Gastrocnemius medialis (tissue), 4 donors: ENCODE measurements at places on chromosomes 16 and 17. TPM values are rescaled to one million over a fixed set of nuclear protein-coding genes. Genes with fewer than 3 reads are reported as not detected.

The IGSF6 gene
- 0.10 TPM for total RNA-seq

The CTRB2 gene
- total RNA-seq: 3.0 TPM

The CREBBP gene
- 56.7 TPM for total RNA-seq

The C17orf107 gene
- not detected for total RNA-seq

The SLC5A11 gene
- total RNA-seq: not detected

The HSD3B7 gene
- total RNA-seq: 5.7 TPM

The TMEM88 gene
- total RNA-seq: 24.7 TPM

The DNAI2 gene
- not detected for total RNA-seq

The EVPLL gene
- not detected for total RNA-seq

The LRRC75A gene
- 0.80 TPM for total RNA-seq

The CCR7 gene
- not detected for total RNA-seq

The GALR2 gene
- total RNA-seq: not detected

The BRIP1 gene
- 0.09 TPM for total RNA-seq

The UTS2R gene
- not detected for total RNA-seq

The SECTM1 gene
- 7.2 TPM for total RNA-seq

The IRX5 gene
- 4.1 TPM for total RNA-seq

The SEPTIN1 gene
- total RNA-seq: not detected

The ZNF286A gene
- total RNA-seq: 4.5 TPM

The GJD3 gene
- total RNA-seq: 1.2 TPM

GRCh38 chr16:72620853-72621252, 427.1 kb downstream of the ZFHX3 start:
- H3K36me3 ChIP-seq: no peaks in the 10 kb centered on the region
- no peaks in the 10 kb centered on the region for H3K4me1 ChIP-seq

- H3K4me3 ChIP-seq: no peak overlapping the region
- no peaks in the 10 kb centered on the region for H3K27me3 ChIP-seq
- no peaks in the 10 kb centered on the region for H3K36me3 ChIP-seq
- peak; percentile 10 for DNase-seq
- no peaks in the 10 kb centered on the region for H3K4me1 ChIP-seq
Measured at GRCh38 chr16:57530104-57530521, 6.3 kb downstream of the CCDC102A start.

- H3K4me1 ChIP-seq: peaks cover 34% of the 10 kb centered on the region
- H3K27ac ChIP-seq: peak overlapping the region; percentile 91
- peak overlapping the region; percentile 94 for H3K4me3 ChIP-seq
Measured at GRCh38 chr17:69326377-69327059, 415 bp downstream of the ABCA5 start.

- DNase-seq: no peak
- H3K27ac ChIP-seq: peak overlapping the region; percentile 48
- H3K36me3 ChIP-seq: no peaks in the 10 kb centered on the region
- H3K27me3 ChIP-seq: no peaks in the 10 kb centered on the region
- H3K4me3 ChIP-seq: no peak overlapping the region
Measured at GRCh38 chr17:1379930-1380313, 20.1 kb downstream of the YWHAE start.

DNA sequence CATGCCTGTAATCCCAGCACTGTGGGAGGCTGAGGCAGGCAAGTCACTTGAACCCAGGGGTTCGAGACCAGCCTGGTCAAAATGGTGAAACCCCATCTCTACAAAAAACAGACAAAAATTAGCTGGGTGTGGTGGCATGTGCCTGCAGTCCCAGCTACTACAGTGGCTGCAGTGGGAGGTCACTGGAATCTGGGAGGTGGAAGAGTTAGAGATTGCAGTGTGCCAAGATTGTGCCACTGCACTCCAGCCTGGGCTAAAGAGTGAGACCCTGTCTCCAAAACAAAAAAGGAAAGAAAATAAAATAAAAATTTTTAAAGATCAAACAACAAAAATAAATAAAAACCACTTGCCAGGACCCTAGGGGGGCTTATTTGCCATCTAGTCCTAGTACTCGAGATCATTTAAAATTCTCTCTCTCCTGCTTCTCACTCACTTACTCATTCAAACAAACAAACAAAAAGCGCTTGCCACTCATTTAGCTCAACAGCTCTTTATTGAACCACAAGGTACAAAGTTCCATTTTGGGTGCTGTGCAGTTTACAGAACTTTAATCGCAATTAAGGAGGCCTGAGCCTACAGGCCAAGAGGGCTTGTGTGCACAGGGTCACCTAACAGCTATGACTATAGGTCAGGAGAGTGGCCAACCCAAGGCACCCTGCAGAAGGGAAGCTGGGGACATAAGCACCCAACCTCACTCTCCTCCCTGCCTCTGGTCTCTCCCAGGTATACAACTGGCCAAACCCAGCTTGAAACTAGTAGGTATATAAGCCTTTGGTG, 4.4 kb downstream of the CHD9NB start:
- DNase-seq: no peak
- H3K4me3 ChIP-seq: no peak overlapping the region
- H3K27ac ChIP-seq: no peak overlapping the region
- H3K27me3 ChIP-seq: no peaks in the 10 kb centered on the region

GRCh38 chr16:57069053-57069452, 23.3 kb upstream of the CPNE2 start:
- no peaks in the 10 kb centered on the region for H3K4me1 ChIP-seq
- H3K36me3 ChIP-seq: no peaks in the 10 kb centered on the region
- H3K27ac ChIP-seq: no peak overlapping the region
- H3K27me3 ChIP-seq: no peaks in the 10 kb centered on the region

DNA sequence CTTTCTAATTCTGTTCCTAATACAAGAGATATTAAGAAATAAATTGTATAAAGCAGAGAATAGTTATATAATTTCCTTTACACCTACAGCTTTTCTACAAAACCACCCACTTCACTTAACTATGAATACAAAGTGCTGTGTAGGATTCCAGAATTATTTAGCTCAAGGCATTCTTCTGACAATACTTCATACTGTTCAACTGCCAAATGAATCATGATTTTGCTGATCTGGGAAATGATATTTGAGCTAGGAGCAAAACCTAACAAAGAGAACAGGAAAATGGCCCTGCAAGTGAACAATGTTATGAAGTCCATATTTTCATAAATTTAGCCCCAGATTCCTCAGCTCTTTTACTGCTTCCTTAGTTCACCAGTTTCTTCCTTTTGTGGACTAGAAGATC, 12.9 kb downstream of the BBS2 start:
- H3K27me3 ChIP-seq: no peaks in the 10 kb centered on the region
- H3K4me1 ChIP-seq: no peaks in the 10 kb centered on the region
- H3K27ac ChIP-seq: no peak overlapping the region
- no peak for DNase-seq

GRCh38 chr16:86862595-86863280, 284.4 kb downstream of the FOXL1 start:
- H3K27ac ChIP-seq: no peak overlapping the region
- H3K4me3 ChIP-seq: no peak overlapping the region
- H3K4me1 ChIP-seq: peaks cover 15% of the 10 kb centered on the region
- no peaks in the 10 kb centered on the region for H3K36me3 ChIP-seq

- peaks cover 25% of the 10 kb centered on the region for H3K36me3 ChIP-seq
- peak; percentile 49 for DNase-seq
- H3K27ac ChIP-seq: peak overlapping the region; percentile 86
- no peaks in the 10 kb centered on the region for H3K27me3 ChIP-seq
Measured at GRCh38 chr17:48841395-48841831, 10.6 kb downstream of the CALCOCO2 start.

- H3K36me3 ChIP-seq: no peaks in the 10 kb centered on the region
- H3K4me3 ChIP-seq: no peak overlapping the region
- H3K27me3 ChIP-seq: no peaks in the 10 kb centered on the region
- no peak for DNase-seq
- peaks cover 27% of the 10 kb centered on the region for H3K4me1 ChIP-seq
Measured at GRCh38 chr17:39212195-39212810, 12.2 kb downstream of the RPL19 start.

DNA sequence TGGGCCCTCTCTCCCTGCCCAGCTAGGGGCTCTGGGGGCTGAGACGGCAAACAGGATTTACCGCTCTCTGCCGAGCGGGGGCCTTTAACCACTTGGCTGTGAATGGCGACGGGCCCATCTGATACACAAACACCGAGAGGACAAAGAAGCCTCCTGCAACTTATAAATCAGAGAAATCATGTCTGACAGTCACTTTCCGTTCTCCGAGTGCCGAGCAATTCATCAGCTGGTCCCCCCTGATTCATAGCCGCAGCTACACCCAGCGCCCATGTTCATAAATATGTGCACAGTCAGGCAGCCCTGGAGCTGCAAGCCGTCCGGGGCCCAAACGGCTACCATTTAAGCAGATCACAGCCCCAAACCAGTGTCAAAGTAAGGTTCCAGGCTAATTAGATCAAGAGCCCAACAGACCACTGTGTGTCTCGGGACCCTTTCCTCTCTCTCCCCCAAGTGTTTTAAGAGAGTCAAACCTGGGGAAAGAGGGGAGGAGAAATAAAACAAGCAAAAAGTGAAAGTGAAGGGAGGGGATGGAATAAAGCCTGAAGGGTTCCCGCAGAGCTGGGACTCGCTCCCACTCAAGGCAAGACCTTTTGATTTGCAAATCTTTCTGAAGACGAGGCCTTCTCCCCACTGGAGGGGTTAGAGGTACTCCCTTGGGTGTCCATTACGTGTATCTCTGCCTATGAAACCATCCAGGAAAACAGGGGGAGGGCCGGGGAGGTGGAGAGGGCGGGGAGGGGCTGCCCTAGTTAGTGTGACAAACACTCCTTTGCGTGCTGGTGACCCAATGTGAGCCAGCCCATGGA, 154.7 kb downstream of the C16orf78 start:
- no peaks in the 10 kb centered on the region for H3K36me3 ChIP-seq
- H3K4me3 ChIP-seq: peak overlapping the region; percentile 28
- H3K27me3 ChIP-seq: no peaks in the 10 kb centered on the region
- H3K4me1 ChIP-seq: no peaks in the 10 kb centered on the region

DNA sequence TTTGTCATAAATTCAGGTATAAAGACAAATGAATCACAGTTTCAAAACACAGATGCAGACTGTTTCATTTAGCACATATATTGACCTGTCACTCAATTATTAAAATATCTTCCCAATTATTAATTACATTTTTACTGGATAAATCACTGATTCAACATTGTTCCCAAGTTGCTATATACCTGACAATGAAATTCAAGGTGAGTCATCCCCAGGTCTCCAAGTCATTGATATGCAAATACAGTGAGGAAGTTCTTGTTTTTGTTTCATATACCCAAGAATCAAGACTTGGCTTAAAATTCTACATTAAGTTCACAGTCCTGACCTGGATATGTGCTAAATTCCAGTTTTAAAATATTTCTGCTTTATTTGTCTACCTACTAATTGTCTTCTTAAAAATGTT, 599.3 kb upstream of the PSMD7 start:
- H3K36me3 ChIP-seq: no peaks in the 10 kb centered on the region
- H3K27me3 ChIP-seq: no peaks in the 10 kb centered on the region
- no peak overlapping the region for H3K27ac ChIP-seq

DNA sequence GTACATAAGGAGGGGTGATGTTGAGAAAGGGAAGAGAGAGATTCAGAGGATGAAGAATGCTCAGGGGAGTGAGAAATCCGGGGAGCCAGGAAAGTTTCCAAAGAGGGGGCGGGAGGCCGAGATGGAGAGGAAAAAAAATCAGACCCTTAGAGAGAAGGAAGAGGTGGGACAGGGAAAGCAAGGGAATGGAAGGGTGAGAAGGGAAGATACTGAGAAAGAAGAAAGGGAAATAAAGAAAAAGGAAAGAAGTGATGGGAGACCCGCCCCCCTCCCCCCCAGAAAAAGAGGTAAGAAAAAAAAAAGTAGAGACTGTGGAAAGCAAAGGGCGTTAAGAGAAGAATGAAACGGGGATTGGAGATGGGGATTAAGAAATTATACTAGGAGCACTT, 507 bp downstream of the DYNLRB2 start:
- peak overlapping the region; percentile 72 for H3K4me3 ChIP-seq
- H3K27me3 ChIP-seq: no peaks in the 10 kb centered on the region
- peak overlapping the region; percentile 45 for H3K27ac ChIP-seq

GRCh38 chr16:9845661-9846361, 336.4 kb downstream of the GRIN2A start:
- H3K27ac ChIP-seq: no peak overlapping the region
- no peak overlapping the region for H3K4me3 ChIP-seq
- no peaks in the 10 kb centered on the region for H3K27me3 ChIP-seq
- H3K4me1 ChIP-seq: no peaks in the 10 kb centered on the region

DNA sequence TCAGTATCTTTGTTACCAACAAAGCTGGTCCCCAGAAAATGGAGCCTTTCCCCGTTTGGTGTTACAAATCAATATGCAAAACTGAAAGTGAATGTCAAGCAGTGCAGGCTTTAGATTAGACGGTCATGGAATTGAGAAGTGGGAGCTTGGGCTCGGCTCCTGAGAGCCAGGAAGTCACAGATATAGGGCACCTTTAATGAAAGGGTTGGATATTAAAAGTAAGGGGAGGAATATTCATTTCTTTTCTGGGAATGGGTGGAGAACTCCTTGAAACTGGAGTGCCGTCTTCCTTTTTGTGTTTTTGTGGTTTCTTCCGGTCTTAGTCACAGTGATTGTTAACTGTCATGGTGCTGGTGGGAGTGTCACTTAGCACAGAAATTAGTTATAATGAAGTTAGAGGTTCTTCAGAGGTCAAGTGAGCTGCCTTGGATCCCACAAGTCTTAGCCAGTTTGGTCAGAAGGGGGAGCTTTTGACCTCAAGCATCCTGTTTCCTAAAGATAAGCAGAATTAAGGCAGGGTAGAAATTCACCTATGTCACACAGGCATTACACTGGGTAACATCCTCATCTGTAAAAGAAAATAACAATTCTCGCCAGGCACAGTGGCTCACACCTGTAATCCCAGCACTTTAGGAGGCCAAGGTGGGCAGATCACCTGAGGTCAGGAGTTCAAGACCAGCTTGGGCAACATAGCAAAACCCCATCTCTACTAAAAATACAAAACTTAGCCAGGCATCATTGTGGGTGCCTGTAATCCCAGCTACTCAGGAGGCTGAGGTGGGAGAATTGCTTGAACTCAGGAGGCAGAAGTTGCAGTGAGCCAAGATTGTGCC, 9.6 kb upstream of the EIF1 start:
- no peak for DNase-seq
- no peaks in the 10 kb centered on the region for H3K36me3 ChIP-seq
- H3K27ac ChIP-seq: peak overlapping the region; percentile 61
- peak overlapping the region; percentile 6 for H3K4me3 ChIP-seq

GRCh38 chr17:77209330-77209748, 68.6 kb downstream of the SEC14L1 start:
- peak overlapping the region; percentile 81 for H3K27ac ChIP-seq
- peaks cover 32% of the 10 kb centered on the region for H3K4me1 ChIP-seq
- no peak for DNase-seq
- H3K36me3 ChIP-seq: peaks cover 2% of the 10 kb centered on the region

DNA sequence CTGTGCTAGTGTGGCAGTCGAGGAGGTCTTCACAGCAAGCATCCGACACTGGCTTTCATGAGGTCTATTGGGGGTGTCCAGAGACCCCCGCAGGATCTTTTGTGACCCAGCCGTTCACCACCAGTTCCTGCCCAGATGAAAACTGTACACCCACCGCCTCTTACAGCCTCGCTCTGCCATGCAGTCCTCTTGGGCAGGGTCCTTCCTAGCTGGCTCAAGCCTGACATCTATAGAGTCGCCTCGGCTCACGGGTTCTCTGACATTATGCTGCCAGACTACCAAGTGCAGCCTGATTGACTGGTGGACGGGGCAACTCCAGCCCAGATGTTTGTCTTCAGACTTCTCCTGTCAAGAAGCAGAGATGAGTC, 14.6 kb upstream of the CLEC10A start:
- no peaks in the 10 kb centered on the region for H3K36me3 ChIP-seq
- H3K27ac ChIP-seq: no peak overlapping the region
- no peaks in the 10 kb centered on the region for H3K4me1 ChIP-seq
- DNase-seq: no peak
- H3K4me3 ChIP-seq: no peak overlapping the region
